Right lobe of liver (tissue), 6 donors: ENCODE measurements at places on chromosomes 12 and 14.

- no peak for DNase-seq
These were observed 12.4 kb upstream of the DPF3 start for GRCh38 chr14:72906316-72906715.

DNA sequence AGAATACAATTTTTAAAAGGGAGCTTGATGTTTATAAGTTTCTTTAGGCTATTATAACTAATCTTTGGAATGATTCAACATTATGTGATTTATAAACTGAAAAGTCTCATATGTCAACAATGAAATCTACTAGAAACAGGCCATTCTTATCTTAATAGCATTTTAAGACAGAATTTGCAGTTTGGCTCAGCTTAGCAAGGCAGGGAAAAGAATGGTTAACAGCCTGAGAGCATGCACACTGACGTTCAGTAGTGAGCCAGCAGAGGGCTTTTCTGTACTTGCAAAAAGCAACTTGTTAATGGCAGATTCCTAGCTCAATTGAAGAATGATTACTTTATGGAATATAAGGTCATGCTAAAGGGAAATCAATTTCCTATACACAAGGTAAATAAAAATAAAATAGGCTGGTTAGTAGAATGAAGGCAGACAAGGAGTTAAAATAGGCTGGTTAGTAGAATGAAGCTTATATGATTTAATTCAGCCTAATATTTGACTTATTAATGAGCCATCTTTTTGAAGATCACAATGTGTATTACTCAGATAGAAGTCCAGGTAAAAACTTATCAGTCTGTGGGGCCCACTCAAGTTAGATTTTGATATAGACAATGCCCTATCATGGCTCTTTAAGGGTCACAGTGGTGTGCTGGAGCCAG lies 95.9 kb downstream of the OTOGL start:
- DNase-seq = no peak

DNA sequence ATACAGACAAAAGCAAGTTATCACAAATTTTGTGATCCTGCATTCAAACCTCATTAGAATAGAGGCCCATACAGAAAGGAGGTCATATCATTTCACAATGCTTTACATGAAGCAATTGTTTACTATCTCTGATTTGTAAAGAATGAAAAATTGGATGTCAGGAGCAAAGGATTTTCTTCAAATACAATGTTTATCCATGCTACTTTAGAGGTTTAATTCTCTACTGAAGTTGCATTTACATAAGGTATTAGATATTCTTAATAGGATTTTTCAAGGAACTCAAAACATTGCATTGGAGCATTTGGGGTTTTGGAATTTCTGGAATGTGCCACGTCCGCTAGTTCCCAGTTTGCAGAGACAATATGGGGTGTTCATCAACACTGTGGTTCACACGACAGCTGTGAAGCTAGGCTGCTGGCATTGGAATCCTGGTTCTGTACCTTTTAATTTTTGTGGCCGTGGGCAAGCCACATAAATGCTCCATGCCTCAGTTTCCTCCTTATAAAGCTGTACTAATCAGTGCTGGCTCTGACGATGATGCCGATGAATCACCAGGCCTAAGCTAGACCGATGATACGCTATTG lies 174.8 kb downstream of the APAF1 start:
- no peak for DNase-seq

DNA sequence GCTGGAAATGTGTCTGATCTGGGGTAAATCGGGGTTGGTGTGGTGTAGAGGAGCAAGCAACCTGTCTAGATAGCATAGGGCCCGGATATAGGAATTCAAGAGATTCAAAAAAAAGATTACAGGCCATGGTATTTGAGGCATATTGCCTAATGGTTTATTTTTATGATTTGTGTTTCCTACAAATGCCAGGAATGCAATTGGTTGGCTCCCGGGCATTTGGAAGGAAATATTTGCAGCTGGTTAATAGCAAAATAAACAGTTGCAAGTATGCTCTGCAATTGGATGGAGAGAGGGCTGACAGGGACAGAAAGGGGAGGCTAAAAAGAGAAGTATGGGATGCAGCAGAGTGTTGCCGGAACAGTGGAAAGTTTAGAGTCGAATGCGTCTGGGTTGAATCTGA lies 315.6 kb upstream of the ATP2B1 start:
- DNase-seq = no peak

DNA sequence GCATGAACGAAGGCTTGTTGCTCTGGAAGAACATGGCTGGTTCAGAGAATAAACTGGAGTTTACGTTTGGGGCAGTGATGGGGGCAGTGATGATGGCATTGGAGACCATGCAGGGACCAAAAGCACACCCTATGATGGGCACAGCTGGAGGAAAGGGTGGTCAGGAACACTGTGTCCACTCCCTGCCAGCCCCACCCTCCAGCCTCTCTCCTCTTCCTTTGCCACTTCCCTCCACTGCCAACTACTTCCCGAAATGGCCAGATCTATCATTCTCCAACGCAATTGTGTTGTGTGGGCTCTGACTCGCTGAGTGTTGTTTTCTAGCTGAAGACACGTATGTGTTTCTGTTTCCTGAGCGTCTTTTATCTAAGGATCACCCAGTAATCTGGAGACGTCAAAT lies 39.3 kb upstream of the GSG1 start:
- DNase-seq = no peak

GRCh38 chr14:31300296-31300695 lies 92.7 kb upstream of the HECTD1 start:
- no peak for DNase-seq

DNA sequence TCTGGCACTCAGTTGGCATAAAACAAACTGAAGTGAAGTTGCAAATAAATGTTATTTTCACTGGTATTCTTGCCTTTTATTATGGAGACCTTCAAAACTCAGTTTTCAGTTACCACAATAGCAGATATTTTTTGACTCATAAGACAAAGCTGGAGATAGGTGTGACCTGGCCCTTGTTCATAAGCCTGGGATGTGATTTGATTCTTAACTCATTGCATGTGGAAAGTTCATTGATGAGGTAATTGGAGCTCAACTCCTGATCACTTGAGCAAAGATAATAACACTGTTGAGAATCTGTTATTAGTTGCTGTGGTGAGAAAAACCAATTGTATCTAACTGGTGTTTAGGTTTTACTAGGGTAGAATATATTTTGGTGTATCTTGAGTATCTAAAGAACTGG lies 105.1 kb downstream of the AEBP2 start:
- DNase-seq = no peak

GRCh38 chr14:99001241-99001640 lies 270.8 kb downstream of the BCL11B start:
- DNase-seq = no peak

DNA sequence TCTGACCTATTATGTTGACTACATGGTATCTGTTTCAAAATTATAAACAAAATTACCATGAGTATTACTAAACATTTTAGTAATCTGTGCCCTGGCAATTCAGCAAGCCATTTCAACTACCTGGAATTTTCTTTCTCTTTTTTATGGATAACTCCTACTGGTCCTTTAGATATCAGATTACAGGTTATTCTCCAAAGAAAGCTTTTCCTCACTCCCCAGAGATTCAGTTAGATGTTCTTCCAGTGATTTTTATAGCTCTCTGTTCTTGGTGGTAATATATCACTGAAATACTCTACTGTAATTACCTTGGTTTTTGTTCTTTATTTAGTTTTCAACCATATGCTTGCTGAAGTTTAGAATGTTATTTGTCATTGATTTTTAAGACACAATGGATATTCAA lies 930.2 kb upstream of the FOXG1 start:
- no peak for DNase-seq

DNA sequence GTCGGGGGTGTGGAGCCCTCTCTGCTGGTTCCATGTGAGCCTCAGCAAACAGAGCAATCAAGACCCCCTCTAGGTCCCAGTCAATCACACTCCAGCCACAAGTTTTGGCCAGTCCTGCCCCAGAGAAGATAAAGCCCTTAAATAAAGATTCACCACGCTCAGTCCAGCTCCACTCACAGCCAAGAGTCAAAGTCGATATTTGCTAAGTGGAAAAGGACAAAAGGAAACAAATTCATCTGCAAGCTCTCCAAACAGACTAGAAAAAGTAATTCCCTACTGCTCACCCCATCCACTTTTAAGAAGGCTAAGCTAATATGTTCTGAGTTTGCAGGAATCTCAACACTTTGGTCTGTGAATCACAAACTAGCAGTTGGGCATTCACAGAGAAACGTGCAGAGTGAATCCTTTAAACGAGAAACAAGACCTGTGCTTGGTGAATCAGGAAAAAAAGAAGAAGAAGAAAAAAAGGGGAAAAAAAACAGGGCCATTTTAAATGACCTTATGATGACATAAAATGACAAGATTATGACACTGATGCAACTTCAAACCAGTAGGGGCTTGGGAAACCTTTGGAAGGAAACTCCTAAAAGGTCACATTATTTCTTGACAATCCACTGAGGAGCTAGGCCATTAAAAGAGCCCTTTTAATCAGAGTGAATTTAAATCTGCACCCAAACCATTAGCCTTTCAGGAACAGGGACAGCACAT lies 41.8 kb upstream of the FOXN3 start:
- peak; percentile 65 for DNase-seq

- no peak for DNase-seq
These were observed 6.5 kb downstream of the HSP90B1 start for GRCh38 chr12:103936679-103937078.

- no peak for DNase-seq
These were observed 219.1 kb downstream of the ESR2 start for GRCh38 chr14:64074961-64075612.

DNA sequence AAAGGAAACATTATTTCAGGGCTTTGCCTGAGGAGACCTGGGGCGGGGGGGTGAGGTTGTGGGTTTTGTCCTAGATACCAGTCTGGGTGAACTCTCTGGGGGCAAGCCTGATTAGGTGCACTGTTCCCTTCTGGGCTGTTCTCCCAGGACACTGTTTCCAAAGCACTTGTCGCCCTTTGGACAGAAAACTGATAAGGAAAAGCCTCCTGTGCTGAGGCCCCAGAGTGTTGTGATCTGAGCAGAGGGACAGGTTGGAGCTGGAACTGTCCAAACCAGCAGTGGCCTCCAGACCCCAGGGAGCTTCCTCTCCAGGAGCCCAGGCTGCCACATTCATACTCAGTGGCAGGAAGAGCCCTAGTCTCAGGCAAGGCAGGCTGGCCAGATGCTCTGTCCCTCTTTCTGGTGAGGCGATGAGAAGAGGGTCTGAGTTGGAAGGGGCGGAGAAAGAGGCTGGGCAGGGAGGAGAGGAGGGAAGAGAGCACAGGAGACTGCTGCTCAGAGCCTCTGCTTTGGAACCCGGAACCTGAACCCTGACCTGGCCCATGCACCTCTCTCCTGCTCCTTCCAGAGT lies 1.9 kb downstream of the GALNT16 start:
- peak; percentile 82 for DNase-seq

GRCh38 chr12:38905480-38906351 lies at the start of gene CPNE8:
Gene CPNE8, minus strand, starts transcription at chr12:38905591. Its CDS starts 57 bp downstream, at chr12:38905534.
- DNase-seq = peak; percentile 92

GRCh38 chr14:81268016-81268416 lies 47.3 kb upstream of the GTF2A1 start:
- no peak for DNase-seq

DNA sequence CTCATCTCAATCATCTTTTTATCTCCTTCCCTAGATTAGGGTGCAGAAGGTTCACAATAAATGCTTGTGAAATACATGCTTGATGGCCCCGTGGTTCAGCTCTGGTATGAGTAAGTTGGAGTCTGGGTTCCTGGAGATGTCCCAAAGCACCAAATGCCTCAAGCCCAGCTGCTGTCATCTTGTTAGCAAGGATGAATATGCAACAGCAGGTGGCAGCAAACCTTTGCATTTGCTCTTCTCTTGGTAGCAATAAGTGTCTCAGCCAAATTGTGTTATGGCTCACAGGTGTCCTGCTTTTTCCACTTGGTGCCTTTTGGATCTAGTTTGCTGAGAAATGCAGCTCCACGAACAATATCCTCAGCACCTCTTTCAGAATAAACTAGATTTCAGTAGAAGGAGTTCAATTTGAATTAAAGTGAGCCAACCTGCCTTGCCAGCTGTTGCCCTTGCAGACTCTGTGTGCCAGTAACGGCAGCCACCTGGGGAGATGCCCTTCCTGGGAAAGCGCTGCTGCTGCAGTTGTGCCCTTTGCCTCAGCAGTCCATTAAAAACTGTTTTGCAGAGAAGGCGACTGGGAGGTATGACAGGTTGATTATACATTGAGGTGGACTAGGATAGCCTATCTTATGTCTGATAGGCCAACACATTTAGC lies 417.3 kb downstream of the SNAPC1 start:
- peak; percentile 65 for DNase-seq

DNA sequence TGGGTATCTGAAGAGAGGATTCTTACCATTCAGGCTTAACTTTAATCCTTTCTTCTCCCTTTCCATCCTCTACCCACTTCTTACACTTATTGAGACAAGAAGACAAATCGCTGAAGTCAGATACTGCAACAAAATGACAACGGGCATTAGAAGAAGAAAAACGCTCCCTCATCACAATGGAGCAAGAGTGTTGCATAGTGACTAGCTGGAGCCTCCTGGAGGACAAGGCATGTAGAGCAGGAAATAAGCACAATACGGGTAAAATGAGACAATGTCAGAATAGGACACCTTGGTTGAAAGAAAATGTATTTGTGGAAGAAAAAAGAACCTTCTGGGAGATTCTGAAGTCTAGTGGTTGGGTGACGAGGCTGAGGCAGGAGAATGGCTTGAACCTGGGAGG lies 501.0 kb downstream of the RERGL start:
- no peak for DNase-seq

- no peak for DNase-seq
These were observed 20.4 kb upstream of the MAP1LC3B2 start for GRCh38 chr12:116538682-116539305.

- DNase-seq = no peak
These were observed 69.6 kb downstream of the MGST1 start for GRCh38 chr12:16417058-16417457.

GRCh38 chr12:47832263-47832933 lies 12.7 kb upstream of the HDAC7 start:
- DNase-seq = no peak

GRCh38 chr12:26938701-26939062 lies 412 bp downstream of the FGFR1OP2 start:
- no peak for DNase-seq

DNA sequence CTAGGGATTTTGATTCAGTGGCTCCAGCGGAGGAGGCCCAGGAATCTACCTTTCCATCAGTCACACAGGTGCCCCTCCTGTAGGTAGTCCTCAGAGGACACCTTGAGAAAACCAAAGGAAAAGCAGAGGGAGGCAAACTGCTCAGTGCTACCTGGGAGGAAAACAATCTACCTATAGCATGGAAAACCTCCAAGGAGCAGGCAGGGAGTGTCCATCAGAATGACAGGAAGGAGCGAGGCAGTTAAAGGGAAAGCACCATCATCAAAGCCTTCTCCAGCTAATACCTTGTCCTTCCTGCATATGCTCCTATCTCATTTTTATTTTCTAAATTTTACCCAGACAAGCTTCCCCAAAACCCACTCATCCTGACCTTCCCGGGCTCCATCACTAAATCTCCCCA lies 25.4 kb downstream of the DPF3 start:
- DNase-seq = no peak
